ENCODE measurements at places on chromosomes 2 and 18.

- no peaks in the 10 kb centered on the region for H3K4me1 ChIP-seq
- no peak for DNase-seq
- H3K27ac ChIP-seq = no peak overlapping the region
- H3K4me3 ChIP-seq = no peak overlapping the region
- no peaks in the 10 kb centered on the region for H3K27me3 ChIP-seq
- no peaks in the 10 kb centered on the region for H3K36me3 ChIP-seq
Observed at GRCh38 chr18:76699923-76700322, 122.4 kb upstream of the ZNF236 start.

DNA sequence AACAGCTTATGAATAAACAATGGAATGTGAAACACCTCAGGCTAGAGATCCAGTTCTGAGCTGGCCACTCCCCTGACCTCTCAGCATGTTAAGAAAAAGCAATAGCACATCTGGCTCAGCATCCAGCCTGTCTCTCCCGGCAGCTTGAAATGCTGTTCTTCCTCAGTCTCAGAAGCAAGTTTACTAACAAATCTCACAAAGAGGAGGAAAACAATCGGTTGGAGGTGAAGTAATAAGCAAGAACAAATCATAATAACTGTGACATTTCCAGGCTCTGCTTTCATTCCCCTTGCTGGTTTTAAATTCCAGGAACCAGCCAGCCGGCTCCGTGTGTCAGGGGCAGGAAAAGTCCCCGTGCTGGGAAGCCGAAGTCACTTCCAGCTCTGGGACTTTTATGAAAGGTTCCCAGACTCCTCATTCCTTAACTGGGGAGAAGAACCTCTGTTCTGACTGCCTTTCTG lies 133.9 kb upstream of the ARL4C start:
- DNase-seq = no peak
- H3K27me3 ChIP-seq = 0 out of 2 replicates have a peak, but pooled peaks cover 3% of the 10 kb centered on the region
- no peak overlapping the region for H3K4me3 ChIP-seq
- H3K36me3 ChIP-seq = no peaks in the 10 kb centered on the region
- H3K4me1 ChIP-seq = no peaks in the 10 kb centered on the region

DNA sequence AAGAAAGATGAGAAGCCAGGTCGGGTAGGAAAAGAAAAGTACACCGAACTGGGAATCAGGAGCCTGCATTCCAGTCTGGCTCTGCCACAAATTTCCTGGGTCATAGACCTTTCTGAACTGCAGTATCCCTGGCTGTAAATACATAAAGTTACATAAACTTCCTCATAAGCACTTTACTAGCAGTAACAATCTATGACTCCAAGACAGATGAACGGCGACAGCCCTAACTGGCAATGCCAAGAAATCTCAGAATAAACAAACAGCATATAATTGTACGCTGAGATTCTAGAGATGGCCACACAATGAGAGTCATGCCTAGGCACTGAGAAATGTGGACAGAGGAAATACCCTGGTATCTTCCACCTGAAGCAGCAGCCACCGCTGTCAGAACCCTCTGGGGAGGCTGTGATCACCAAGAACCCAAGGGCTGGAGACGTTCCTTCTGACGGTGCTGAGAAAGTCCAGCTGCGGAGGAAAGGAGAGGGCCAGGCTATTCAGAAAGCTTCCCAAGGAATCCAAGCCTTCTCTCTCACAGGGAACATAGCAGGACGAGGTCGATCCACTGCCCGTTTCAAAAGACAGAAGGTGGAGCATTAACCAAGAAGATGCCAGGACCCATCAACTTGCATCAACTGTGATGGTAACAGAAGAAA lies 89.3 kb upstream of the SLC66A3 start:
- no peak overlapping the region for H3K27ac ChIP-seq
- no peak for DNase-seq
- no peaks in the 10 kb centered on the region for H3K36me3 ChIP-seq
- H3K4me3 ChIP-seq = no peak overlapping the region

GRCh38 chr2:120857422-120857821 lies 121.8 kb downstream of the GLI2 start:
- H3K27ac ChIP-seq = no peak overlapping the region
- H3K4me3 ChIP-seq = no peak overlapping the region
- H3K36me3 ChIP-seq = no peaks in the 10 kb centered on the region
- DNase-seq = no peak

- no peak overlapping the region for H3K4me3 ChIP-seq
- no peak overlapping the region for H3K27ac ChIP-seq
- no peaks in the 10 kb centered on the region for H3K27me3 ChIP-seq
Observed at GRCh38 chr2:233311241-233311926, 3.8 kb downstream of the SAG start.

GRCh38 chr18:57833441-57834101 lies 30.5 kb upstream of the ATP8B1 start:
- H3K27ac ChIP-seq = peak overlapping the region; percentile 82
- peak; percentile 55 for DNase-seq
- peak overlapping the region; percentile 20 for H3K4me3 ChIP-seq
- H3K27me3 ChIP-seq = no peaks in the 10 kb centered on the region
- H3K36me3 ChIP-seq = no peaks in the 10 kb centered on the region
- H3K4me1 ChIP-seq = peaks cover 20% of the 10 kb centered on the region

DNA sequence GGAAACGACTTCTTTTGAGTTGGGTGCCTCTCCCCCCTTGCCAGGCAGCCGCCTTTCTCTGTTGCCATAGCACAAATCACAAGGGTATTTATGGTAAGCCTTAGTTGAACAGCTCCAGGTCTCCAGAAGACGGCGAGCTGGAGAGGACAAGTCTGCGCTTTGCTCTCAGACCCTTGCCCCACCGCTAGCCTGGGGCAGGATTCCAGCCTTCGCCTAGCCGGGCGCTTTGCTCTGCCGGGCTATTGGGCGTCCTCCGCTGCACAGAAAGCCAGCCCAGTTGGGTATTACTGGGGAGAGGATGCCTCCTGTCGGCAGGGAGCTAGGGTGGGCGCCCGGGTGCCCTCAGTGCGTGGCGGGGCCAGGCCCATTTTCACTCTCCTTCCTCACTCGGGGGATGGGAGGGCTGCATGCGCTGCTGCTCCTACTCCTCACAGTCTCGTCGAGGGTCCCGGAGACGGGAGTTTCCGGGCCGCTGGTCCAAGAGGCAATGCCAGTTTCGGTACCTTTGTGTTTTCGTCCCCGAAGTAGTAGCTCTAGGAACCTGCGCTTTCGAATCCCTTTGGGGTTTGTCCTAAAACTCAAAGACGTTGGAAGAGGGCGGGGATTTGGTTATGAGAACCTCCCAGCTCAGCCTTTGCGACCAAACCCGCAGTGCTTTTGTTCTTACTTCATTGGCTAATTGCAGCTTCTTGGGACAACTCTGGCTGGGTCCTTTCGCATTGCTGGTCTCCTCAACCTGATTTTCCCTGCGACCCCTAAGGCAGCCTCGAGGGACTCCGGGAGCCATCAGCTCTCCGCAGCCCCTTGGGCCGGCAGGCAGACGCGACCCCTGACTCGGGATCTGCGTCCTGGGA lies 3.6 kb upstream of the DLX2 start:
- H3K4me1 ChIP-seq = peaks cover 16% of the 10 kb centered on the region
- no peak overlapping the region for H3K27ac ChIP-seq
- peaks cover 13% of the 10 kb centered on the region for H3K27me3 ChIP-seq
- H3K4me3 ChIP-seq = peak overlapping the region; percentile 48
- DNase-seq = no peak
- no peaks in the 10 kb centered on the region for H3K36me3 ChIP-seq

DNA sequence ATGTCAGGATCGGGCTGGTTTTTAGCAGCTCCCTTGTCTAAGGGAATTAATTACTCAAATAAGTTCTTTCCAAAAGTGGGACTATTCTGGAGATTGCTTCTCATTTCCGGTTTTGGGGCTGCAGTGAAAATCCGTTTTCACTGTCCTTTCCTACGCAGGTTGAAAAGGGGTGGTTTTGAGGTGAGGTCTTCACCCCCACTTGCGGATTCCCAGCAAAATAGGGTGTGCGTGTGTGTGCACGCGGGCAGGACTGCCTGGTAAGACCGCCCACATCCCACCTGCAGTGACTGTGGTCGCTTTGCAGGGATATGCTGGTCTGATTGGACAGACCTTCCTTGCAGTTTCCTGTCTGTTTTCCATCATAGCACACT lies 472 bp upstream of the PLEKHM3 start:
- no peaks in the 10 kb centered on the region for H3K27me3 ChIP-seq
- H3K27ac ChIP-seq = peak overlapping the region; percentile 81
- peak overlapping the region; percentile 79 for H3K4me3 ChIP-seq
- DNase-seq = no peak

GRCh38 chr18:34153711-34154110 lies 71.0 kb downstream of the NOL4 start:
- no peak overlapping the region for H3K27ac ChIP-seq
- H3K4me3 ChIP-seq = no peak overlapping the region
- H3K36me3 ChIP-seq = no peaks in the 10 kb centered on the region
- no peaks in the 10 kb centered on the region for H3K27me3 ChIP-seq

DNA sequence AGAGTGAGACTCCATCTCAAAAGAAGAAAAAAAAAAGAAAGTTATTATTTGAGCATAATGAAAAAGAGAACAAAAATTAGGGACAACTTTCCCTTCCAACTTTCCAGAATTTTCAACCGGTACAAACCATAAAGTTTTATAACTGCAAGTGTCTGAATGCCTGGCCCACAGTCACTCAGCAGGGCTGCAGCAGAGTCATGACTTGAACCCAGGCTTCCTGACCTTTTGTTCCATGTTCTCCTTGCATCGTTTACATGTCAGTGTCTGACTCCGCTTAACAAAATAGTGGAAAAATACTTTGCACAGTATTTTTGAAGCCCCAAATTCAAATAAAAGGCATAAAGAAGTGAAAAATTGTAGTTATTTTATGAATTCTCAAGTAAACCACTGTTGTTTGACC lies 82.7 kb downstream of the LTBP1 start:
- no peak overlapping the region for H3K27ac ChIP-seq
- DNase-seq = no peak
- H3K4me1 ChIP-seq = no peaks in the 10 kb centered on the region
- H3K36me3 ChIP-seq = no peaks in the 10 kb centered on the region
- H3K27me3 ChIP-seq = no peaks in the 10 kb centered on the region
- no peak overlapping the region for H3K4me3 ChIP-seq

DNA sequence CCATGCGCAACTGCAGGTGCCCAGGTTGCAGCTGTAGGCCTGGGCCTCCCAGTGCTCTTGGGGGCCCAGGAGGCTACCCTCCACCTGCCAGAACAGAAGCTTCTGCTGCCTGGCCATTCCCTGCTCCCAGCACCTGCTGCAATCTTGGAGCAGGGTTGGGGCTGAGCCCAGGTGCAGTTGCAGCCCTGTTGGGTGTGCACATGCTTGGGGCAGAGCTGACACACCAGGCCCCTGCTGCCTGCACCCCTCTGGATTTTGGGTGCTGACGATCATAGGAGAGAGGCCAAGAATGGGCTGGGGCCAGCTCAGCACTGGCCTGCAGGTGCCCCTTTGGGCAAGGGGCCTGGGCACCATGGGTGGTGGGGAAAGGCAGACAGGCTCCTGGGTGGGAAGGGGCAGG lies 20.5 kb upstream of the SP140L start:
- H3K4me1 ChIP-seq = no peaks in the 10 kb centered on the region
- no peak overlapping the region for H3K4me3 ChIP-seq
- no peak for DNase-seq
- peaks cover 4% of the 10 kb centered on the region for H3K36me3 ChIP-seq

DNA sequence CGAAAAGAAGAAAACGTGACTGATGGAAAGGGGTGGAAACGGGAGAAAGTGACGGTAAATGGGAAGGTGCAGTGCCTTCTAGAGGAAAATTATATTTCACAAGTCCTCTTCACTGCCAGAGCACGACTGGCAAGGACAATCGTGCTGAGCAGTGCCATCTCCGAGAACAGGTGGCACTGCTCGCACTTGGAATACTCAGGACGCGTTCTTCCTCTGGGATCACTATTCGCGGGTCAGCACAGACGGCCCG lies 364 bp downstream of the STAT1 start:
- H3K27ac ChIP-seq = peak overlapping the region; percentile 97
- DNase-seq = no peak
- H3K4me1 ChIP-seq = peaks cover 22% of the 10 kb centered on the region
- H3K27me3 ChIP-seq = no peaks in the 10 kb centered on the region
- no peaks in the 10 kb centered on the region for H3K36me3 ChIP-seq

GRCh38 chr2:172671501-172671900 lies 64.1 kb upstream of the RAPGEF4 start:
- H3K4me3 ChIP-seq = no peak overlapping the region
- DNase-seq = no peak
- H3K27ac ChIP-seq = no peak overlapping the region
- no peaks in the 10 kb centered on the region for H3K36me3 ChIP-seq

DNA sequence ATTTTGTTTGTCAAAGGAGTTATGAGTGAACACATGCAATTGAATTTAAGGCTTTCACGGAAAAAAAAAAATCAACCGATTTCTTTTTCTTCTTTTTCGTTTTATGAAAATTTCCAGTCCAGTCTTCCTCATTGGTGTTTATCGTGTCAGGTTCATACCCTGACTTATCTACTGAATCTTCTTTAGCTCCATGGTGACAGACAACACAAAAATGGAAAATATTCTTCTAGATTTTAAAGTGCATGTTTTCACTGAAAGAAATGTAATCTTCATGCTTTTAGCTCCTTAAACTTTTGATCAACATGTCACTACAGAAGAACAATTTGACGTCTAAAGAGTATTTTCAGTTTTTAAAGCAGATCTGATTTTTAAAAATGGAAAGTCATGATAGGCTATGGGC lies 14.7 kb downstream of the KCNE4 start:
- no peak overlapping the region for H3K27ac ChIP-seq
- H3K27me3 ChIP-seq = no peaks in the 10 kb centered on the region
- no peaks in the 10 kb centered on the region for H3K4me1 ChIP-seq

GRCh38 chr2:8391126-8391525 lies 290.7 kb upstream of the ID2 start:
- no peak overlapping the region for H3K27ac ChIP-seq
- H3K27me3 ChIP-seq = no peaks in the 10 kb centered on the region
- DNase-seq = no peak
- no peak overlapping the region for H3K4me3 ChIP-seq
- no peaks in the 10 kb centered on the region for H3K36me3 ChIP-seq

GRCh38 chr18:76955524-76956170 lies 133.3 kb downstream of the ZNF236 start:
- H3K36me3 ChIP-seq = peaks cover 18% of the 10 kb centered on the region
- no peaks in the 10 kb centered on the region for H3K4me1 ChIP-seq
- H3K27me3 ChIP-seq = no peaks in the 10 kb centered on the region
- H3K27ac ChIP-seq = no peak overlapping the region

DNA sequence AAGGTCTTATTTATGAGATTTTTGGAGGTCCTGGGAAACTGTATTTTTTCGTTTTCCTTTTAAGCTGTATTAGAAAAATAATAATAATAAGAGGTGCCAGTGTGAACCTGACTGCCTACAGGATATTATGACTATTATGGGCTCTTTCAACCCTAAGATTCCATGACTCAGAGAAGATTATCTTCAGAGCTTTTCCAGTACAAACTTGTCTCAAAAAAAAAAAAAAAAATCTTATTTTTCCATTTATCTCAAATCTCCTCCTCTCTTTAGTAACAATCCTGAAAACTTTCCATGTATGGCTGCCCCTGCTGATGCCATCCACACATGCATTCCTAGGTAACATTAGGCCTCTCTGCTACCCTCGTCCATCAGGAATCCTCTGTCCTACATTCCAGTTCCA lies 36.7 kb upstream of the RPE start:
- no peak overlapping the region for H3K27ac ChIP-seq
- DNase-seq = no peak
- H3K4me1 ChIP-seq = no peaks in the 10 kb centered on the region
- no peaks in the 10 kb centered on the region for H3K36me3 ChIP-seq
- no peaks in the 10 kb centered on the region for H3K27me3 ChIP-seq

- no peaks in the 10 kb centered on the region for H3K4me1 ChIP-seq
- H3K36me3 ChIP-seq = peaks cover 13% of the 10 kb centered on the region
- no peak overlapping the region for H3K4me3 ChIP-seq
- H3K27me3 ChIP-seq = no peaks in the 10 kb centered on the region
Observed at GRCh38 chr18:23209796-23210195, 74.5 kb downstream of the CABLES1 start.
